ENCODE measurements at places on chromosomes 13 and 19.

DNA sequence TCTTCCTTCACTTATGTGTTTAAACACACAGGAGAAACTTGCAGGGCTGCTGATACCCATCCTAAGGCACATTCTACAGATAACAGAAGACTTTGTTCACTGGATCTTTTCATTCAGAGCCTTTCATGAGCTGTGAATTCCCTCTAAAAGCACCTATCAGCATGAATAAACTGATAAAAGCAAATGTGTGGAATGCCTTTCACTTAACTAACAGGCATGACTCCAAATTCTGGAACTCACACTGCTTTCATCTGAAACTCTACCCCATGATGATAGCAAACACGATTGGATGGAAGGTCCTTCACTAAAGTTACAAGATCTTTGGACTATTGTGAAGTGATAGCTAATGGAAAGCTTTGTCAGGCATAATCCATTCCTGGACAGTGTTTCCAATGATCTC, 457.3 kb downstream of the EFNB2 start:
- DNase-seq = no peak

GRCh38 chr19:38250821-38251563, 5.2 kb downstream of the PPP1R14A start:
- no peak for DNase-seq

DNA sequence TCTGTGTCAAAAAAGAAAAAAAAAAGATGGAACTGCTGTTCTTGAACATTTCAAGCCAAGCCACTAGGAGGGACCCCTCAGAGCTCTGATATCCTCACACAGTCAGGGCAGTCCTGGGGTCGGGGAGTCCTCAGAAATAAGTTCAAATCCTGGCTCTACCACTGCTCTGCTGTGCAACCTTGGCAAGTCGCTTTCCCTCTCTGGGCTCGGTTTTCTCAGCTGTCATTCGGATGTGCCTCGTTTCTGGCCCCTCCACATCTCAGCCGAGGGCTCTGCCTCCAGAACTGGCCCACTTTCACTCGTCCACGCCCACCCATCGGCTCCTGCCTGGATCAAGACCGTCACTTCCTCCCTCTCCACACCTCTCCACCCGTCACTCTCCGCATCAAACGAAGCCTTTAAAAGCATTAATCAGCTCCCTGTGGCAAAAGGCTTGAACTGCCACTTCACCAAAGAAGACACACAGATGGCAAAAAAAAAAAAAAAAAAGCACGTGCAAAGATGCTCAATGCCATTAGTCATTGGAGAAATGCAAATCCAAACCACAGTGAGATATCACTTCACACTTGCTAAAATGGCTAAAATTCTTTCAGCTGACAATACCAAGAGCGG, 7.4 kb upstream of the ZNRF4 start:
- no peak for DNase-seq

GRCh38 chr19:48461651-48461981, 6.2 kb downstream of the KCNJ14 start:
- no peak for DNase-seq

DNA sequence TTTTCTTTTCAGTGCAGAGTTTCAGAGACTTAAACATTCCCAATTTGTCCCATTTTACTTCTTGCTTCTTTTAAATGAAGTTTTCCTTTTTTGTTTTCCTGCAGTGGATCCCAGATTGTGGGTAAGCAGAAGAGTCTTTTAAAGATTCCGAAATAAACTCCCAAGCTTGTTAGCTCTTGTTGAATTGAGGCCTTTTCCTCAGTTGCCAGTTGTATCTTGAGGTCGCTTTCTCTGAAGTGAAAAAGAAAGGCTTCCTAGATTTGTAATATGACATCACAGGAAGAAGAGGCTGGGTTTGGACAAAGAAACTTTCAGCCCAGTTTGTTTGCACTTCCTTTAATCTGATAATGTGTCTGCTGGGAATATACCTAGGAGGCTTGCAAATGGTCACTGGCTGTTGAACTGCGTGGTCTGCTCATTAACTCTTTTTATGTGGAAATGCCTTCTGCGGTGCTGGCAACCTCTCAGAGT, at the start of gene LPAR6:
Gene LPAR6 (minus strand): TSS at position 233 of the 471 bp plus-strand sequence. CDS start 690 bp downstream, outside the sequence.
- DNase-seq = no peak

- no peak for DNase-seq
Measured at GRCh38 chr19:11942843-11943108, 17.9 kb downstream of the ZNF700 start.

DNA sequence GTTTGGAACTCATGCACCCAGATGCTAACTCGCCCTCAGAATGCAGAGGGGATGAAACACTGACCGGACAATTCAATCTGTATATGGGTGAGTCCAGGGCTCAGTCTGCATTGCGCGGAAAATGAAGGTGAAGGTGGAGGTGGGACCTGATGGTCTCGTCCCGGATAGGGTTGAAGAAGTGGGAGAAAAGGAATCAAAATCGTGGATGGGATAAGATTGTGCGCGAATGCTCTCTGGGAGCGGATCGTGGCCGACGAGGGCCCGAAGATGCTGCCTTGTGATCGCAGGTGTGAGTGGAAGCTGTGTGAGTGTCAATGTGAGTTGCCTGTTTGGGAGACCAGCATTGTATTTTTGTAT, 594 bp upstream of the ZNF850 start:
- no peak for DNase-seq

GRCh38 chr13:111493468-111493867, 173.0 kb downstream of the TEX29 start:
- DNase-seq = no peak

DNA sequence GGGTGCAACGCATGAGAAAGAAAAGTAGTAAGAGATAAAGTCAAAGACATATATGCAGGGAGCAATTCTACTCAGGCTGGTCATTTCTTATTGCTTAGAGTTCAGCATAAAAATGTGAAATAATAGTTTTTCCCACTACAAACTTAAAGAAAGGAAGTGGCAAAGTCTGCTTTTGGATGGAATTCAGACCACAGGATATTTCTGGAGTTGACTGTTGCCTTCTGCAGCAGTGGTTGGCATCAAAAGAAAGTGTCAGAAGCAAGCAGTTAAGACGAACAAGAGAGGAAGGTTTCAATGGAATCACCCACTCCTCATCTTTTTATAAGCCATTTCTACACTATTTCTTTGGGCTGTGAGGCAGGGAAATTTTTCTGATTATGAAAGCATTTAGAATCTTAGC, 36.2 kb upstream of the TRPC4 start:
- no peak for DNase-seq

GRCh38 chr19:6527893-6528543, 2.8 kb upstream of the TNFSF9 start:
- DNase-seq = no peak

- DNase-seq = no peak
Measured at GRCh38 chr13:61215601-61216000, 200.0 kb downstream of the PCDH20 start.
